Hepatocyte (in vitro differentiated cells): ENCODE measurements at places on chromosomes 12 and 14. TPM values are rescaled to one million over a fixed set of nuclear protein-coding genes. Genes with fewer than 3 reads are reported as not detected.
A peak's percentile ranks its signal among the peaks of the same experiment; 100 is the strongest.

GRCh38 chr14:97874394-97874793 lies 1077.2 kb downstream of the VRK1 start:
- DNase-seq: no peak
- H3K4me1 ChIP-seq: no peaks in the 10 kb centered on the region
- H3K36me3 ChIP-seq: no peaks in the 10 kb centered on the region
- no peak overlapping the region for H3K4me3 ChIP-seq

Gene CDKL1
- polyA plus RNA-seq: 1.7 and 1.9 TPM in 2 replicates

DNA sequence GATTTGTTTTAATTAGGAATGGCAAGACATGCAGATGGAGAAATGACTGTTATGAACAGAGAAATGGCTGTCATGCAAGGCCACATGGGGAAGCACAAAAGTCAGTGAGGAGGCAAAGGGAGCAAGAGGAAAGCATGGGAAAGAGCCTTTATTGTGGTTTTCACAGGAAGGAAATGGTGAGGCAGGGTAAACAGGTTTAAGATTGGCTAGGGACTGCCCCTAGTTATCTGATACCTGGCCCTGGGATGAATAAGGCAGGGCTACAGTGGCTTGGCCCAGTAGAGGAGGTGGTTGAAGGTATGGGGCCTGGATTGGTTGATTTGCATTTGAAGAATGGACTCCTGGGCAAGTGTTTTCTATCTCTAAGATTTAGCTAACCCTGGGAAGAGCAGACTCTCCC lies 168.7 kb upstream of the CNOT2 start:
- DNase-seq: no peak
- no peaks in the 10 kb centered on the region for H3K36me3 ChIP-seq
- H3K4me3 ChIP-seq: no peak overlapping the region
- H3K4me1 ChIP-seq: peaks cover 6% of the 10 kb centered on the region

DNA sequence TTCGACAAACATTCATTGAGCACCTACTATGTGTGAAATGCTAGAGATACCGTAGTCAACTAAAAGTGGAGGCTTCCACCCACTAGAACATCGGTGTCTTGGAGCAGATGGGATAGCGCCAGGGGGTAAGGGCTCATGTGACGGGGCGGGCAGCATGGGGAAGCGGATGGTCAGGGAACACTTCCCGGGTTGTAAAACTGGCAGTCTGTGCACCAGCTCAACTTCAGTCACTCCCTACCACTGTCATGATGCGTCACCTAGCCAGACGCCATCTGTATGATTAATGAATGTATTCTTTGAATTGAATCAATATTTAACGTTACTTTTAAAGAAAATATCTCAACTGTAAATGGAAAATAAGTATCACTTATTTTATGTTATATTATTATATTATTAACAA lies 93.5 kb downstream of the PIWIL1 start:
- H3K27ac ChIP-seq: no peak overlapping the region
- DNase-seq: no peak
- no peak overlapping the region for H3K4me3 ChIP-seq
- no peaks in the 10 kb centered on the region for H3K27me3 ChIP-seq
- H3K36me3 ChIP-seq: no peaks in the 10 kb centered on the region

GRCh38 chr12:85036234-85036707 lies at the start of the genes LRRIQ1 and TSPAN19:
Gene LRRIQ1, plus strand, starts transcription at chr12:85036351. Its CDS starts 1,826 bp downstream, at chr12:85038177.
Gene TSPAN19, minus strand, starts transcription at chr12:85036277. Its CDS starts 6,331 bp downstream, at chr12:85029946.
- H3K4me3 ChIP-seq: peak within 1 kb of the TSS; percentile 11
- no peak within 1 kb of the TSS for H3K27ac ChIP-seq
- no peaks in the 10 kb centered on the region for H3K4me1 ChIP-seq
- peaks cover 4% of the 10 kb centered on the region for H3K27me3 ChIP-seq
- no peaks in the 10 kb centered on the region for H3K36me3 ChIP-seq
